ENCODE measurements at places on chromosomes 2 and 18.

- DNase-seq = no peak
Observed at GRCh38 chr18:1483385-1483784, 578.7 kb downstream of the ADCYAP1 start.

DNA sequence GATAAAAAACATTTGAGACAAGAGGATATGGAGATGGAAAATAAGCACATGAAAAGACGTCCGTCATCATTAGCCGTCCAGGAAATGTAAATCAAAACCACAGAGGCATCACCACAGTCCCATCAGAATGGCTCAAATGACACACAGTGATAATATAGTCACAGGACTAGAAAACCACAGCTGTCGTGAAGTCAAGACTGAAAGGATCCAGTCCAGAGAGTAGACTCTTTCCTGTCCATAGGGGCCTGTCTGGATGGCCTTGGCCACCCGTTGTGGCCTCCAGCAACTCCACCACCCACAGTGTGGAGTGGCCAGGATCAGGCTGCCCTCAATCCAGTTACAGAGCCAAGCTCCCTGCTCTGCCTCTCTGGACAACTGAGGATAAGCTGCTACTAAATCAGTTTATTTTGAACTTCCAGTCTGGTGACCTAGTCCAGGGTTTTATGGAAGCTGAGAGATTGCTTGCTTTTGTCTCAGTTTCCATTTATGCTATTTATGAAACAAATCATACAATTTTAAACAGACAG, 60.4 kb downstream of the RHOB start:
- no peak for DNase-seq

GRCh38 chr2:138536302-138536701, 34.7 kb downstream of the SPOPL start:
- DNase-seq = no peak

GRCh38 chr2:95279435-95280035, 5.3 kb downstream of the PROM2 start:
- no peak for DNase-seq

- no peak for DNase-seq
Observed at GRCh38 chr2:112798979-112799975, 15.0 kb upstream of the IL1A start.

GRCh38 chr2:143994961-143995360, 525.0 kb downstream of the ZEB2 start:
- no peak for DNase-seq

DNA sequence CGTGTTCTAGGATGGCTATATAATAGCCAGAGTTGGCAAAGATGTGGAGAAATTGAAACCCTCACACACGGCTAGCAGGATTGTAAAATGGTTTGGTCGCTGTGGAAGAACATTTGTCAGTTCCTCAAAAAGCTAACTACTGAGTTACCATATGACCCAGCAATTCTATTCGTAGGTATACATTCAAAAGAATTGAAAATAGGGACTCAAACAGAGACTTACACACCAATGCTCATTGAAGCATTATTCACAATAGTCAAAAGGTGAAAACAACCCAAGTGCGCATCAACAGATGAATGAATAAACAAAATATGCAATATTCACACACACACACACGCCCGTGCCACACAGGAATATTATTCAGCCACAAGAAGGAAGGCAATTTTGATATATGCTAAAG, 98.7 kb downstream of the PLA2R1 start:
- no peak for DNase-seq

GRCh38 chr2:125424266-125424785, 1231.6 kb upstream of the GYPC start:
- DNase-seq = no peak

- DNase-seq = no peak
Observed at GRCh38 chr2:217934321-217935131, 68.3 kb downstream of the TNS1 start.

GRCh38 chr2:120551522-120551921, 184.1 kb upstream of the GLI2 start:
- no peak for DNase-seq

- DNase-seq = no peak
Observed at GRCh38 chr2:209942426-209942825, 60.0 kb upstream of the RPE start.

- peak; percentile 6 for DNase-seq
Observed at GRCh38 chr2:100606726-100607343, 44.0 kb downstream of the PDCL3 start.

DNA sequence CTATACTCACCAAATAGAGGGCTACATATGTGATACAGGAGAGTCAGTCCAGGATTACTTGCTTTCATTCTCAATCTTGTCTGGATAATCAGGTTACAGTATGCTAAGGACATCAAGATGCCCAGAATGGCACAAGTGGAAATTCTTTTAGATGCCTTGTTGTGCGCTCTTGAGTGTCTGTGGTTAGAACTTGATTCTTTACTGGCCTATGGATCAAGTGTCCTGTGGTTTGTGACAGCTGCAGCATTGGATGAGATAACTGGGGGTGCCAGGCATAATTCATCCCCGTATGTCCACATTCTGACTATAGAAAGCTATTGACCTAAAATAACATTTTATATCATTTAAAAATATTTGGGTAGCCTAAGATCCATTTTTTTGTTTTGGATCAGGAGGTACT, 40.1 kb downstream of the CDC42EP3 start:
- no peak for DNase-seq

DNA sequence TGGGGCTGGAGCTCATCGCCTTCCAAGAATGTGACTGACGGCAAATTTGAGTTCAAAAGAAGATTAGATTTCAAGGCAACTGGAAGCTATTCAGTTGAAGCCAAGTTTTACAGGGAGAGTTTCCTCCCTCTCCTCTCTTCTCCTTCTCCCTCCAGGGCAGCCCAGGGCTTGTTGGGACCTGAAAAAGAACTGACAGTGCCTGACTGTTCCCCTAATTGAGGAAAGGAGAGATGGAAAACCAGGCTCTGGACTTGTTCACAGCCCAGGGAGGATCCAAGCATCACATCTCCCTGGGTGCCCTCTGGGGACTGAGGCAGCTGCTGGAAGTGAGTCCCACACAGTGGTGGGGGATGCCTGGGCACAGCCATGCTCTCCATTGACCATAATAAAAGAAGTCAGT, 88.1 kb downstream of the THNSL2 start:
- no peak for DNase-seq

DNA sequence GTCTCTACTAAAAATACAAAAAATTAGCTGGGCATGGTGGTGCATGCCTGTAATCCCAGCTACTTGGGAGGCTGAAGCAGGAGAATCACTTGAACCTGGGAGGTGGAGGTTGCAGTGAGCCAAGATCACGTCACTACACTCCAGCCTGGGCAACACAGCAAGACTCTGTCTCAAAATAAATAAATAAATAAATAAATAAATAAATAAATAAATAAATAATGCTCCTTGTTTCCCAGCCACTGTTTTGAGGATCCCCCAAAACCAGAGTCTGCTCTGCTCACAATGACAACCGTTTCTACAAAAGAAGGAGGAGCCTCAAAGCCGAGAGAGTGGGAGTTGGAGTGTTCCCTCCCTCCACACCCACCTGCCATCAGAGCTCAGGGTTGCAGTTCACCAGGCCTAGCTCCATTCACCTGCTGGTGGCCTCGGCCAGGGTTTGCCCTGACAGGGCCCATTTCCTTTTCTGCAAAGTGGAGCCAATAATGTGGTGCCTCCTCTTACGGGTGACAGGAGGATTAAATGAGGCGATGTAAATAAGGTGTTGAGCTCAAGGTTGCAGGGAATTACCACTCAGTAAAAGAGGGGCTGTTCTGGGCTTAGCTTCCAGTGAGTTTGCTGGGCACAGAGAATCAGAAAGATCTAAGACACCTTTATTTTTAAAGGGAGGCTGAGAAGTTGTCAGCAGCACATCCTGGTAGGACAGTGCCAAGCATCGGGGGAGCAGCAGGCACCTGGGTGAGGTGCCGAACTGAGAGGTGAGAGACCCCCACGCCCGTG, 25.5 kb downstream of the CRACDL start:
- DNase-seq = no peak

- no peak for DNase-seq
Observed at GRCh38 chr2:206832873-206833272, 67.5 kb downstream of the FASTKD2 start.

- no peak for DNase-seq
Observed at GRCh38 chr18:55343396-55344073, 244.5 kb downstream of the TCF4 start.

DNA sequence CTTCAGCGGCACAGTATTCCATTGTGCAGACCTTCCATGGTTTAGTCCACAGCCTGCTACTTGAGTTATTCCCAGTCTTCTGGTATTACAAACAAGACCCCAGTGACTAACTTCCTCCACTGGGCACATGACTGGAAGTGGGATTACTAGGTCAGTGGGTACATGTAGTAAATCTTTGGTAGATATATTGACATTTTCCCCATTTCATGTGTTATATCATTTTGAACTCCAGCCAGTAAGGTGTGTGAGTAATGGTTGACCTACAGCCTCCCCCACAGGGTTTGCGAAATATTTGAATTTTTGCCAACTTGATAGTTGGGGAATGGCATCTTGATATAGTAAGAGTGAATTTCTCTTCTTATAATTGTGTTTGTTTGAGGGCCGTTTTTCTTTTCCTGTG, 58.8 kb downstream of the RNF144A start:
- no peak for DNase-seq

DNA sequence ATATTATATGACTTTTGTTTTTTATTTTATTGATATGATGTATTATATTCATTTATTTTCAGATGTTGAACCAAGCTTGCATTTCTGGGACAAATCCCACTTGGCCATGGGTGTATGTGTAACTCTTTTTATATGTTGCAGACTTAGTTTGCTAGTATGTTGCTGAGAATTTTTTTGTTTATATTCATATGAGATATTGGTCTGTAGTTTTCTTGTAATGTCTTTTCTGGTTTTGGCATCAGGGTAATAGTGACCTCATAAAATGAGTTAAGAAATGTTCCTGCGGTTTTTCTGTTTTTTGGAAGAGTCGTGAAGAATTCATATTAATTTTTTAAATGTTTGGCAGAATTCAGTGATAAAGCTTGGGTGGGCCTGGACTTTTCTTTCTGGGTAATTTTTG, 88.7 kb downstream of the ASB1 start:
- no peak for DNase-seq

DNA sequence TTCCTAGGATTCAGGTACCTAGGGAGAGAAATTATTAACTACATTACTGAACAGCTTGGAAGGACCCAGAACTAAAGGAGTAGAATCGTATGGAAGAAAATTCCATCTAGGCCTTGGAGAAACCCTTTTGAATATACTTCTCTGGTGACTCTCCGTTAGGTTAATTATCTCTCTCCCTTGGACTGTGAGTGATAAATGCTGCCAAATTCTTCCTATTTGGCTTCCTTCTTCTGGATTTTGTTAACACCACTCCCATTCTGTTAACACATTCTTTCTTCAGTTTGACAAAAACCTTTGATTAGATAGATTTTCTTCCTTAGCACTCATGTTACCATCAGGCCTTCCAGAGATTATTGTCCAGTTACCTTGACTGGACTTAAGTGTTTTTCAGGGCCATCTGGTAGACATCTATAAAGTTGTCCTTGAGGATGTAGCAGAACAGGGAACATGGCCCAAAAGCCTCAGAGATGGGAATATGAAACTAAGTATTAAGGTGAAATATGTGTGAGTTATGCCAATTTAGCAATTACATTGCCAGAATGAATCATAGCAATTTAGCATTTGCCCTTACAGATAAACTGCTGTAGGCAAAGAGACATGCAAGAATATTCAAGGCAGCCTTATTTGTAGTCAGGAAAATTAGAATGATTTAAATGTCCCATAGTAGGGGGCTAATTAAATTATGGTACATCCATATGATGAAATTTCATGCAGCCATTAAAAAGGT, 6.7 kb downstream of the CYP27A1 start:
- no peak for DNase-seq

DNA sequence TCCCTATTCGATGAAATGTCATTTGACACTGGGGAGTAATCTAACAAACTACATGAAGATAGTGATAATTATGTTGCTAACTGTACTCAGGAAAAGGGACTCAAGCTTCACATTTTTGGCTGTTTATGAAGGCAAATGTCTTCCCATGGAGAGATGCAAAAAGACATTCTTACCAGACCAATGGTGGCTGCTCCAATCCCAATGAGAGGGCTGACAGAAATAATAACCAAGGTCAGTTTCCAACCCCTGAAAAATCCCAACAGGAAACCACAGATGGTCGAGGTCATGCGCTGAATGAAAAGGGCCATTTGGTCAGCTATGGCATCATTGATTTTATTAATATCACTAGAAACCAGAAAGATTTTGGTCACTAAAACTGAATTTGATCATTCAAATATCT, 37.6 kb downstream of the ABCB11 start:
- DNase-seq = no peak

DNA sequence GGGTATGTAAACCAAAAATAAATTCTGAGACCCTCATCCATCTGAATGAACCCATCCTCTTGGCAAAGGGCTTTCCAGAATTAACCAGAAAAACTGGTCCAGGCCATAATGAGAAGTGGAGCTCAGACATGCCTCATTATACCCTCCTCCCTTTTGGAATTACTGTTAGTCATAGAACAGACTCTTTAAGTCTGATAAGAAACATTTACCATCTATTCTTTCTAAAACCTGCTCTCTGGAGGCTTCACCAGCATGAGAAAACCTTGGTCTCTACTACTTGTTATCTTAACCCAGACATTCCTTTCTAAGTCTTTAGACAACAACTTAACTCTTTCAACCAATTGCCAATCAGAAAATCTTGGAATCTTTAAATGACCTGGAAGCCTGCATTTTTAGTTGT, 82.8 kb downstream of the QPCT start:
- no peak for DNase-seq

- DNase-seq = no peak
Observed at GRCh38 chr2:73717251-73717606, 19.9 kb downstream of the TPRKB start.

GRCh38 chr2:234970477-234970882, 18.7 kb downstream of the SH3BP4 start:
- DNase-seq = no peak

DNA sequence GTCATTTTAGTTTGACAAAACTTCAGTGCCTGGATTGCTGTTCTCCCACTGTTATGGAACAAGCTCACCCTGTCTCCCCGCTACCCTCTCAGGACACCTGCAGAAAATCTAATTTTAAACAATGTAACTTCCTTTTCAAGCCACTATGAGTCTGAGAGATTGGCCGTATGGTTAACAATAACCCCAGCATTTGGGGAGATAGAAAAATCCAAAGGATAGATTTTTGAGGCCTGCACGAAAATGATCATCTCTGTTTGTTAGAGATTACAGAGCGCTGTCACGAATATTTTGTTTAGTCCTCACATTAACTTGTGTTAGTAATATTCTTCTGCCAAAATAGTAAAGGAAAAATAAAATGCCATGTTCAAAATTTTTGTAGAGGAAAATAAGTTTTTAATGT, 24.7 kb downstream of the CAB39 start:
- no peak for DNase-seq

GRCh38 chr2:74137651-74138599, 9.8 kb downstream of the BOLA3 start:
- DNase-seq = no peak
